ENCODE measurements at places on chromosomes 1 and 21. TPM values are rescaled to one million over a fixed set of nuclear protein-coding genes. Genes with fewer than 3 reads are reported as not detected.

The SEMA6C gene
- total RNA-seq: 2.5 TPM

The LZIC gene
- 35.1 TPM for total RNA-seq

The CFHR3 gene
- total RNA-seq: not detected

The GPR3 gene
- 0.93 TPM for total RNA-seq

The CYP4Z1 gene
- not detected for total RNA-seq

The SPATA1 gene
- total RNA-seq: 2.4 TPM

The KISS1 gene
- total RNA-seq: not detected

The TP73 gene
- 0.45 TPM for total RNA-seq

DNA sequence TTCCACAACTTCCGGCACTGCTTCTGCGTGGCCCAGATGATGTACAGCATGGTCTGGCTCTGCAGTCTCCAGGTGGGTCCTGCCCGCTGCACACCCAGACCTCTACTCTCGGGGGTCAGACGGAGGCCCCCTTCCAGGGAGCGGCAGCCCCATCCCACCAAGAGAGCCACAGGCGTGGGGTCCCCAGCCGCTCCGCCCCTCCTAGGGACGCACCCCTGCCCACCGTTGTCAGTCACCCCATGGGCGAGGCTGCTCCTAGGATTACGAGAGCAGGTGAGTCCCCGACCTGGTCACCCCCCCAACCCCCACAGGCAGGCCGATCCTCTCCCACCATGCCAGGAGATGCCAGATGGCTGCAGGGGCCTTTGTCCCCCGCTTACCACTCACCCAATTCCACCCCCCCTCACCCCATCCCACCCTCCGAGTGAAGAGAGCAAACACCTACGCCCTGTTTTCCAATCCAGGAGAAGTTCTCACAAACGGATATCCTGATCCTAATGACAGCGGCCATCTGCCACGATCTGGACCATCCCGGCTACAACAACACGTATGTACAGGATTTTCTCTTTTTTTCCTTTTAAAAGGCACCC, 107.0 kb downstream of the PDE9A start:
- no peaks in the 10 kb centered on the region for H3K4me1 ChIP-seq
- no peaks in the 10 kb centered on the region for H3K27me3 ChIP-seq
- H3K4me3 ChIP-seq: no peak overlapping the region
- no peak for DNase-seq
- H3K27ac ChIP-seq: no peak overlapping the region

GRCh38 chr1:61222240-61222639, 139.9 kb downstream of the NFIA start:
- no peaks in the 10 kb centered on the region for H3K4me1 ChIP-seq
- no peaks in the 10 kb centered on the region for H3K36me3 ChIP-seq

GRCh38 chr21:43864962-43865539, at the start of gene AGPAT3:
TSS of gene AGPAT3 (plus strand) at chr21:43865223. CDS start at chr21:43959682, 94,459 bp downstream.
- peak; percentile 40 for DNase-seq
- H3K27me3 ChIP-seq: no peaks in the 10 kb centered on the region
- H3K36me3 ChIP-seq: no peaks in the 10 kb centered on the region
- H3K4me1 ChIP-seq: peaks cover 18% of the 10 kb centered on the region
- H3K4me3 ChIP-seq: peak within 1 kb of the TSS; percentile 62
- H3K27ac ChIP-seq: peak within 1 kb of the TSS; percentile 72

- H3K36me3 ChIP-seq: no peaks in the 10 kb centered on the region
- no peak overlapping the region for H3K4me3 ChIP-seq
- H3K27me3 ChIP-seq: no peaks in the 10 kb centered on the region
- no peak overlapping the region for H3K27ac ChIP-seq
Observed at GRCh38 chr1:91650764-91651163, 150.1 kb downstream of the CDC7 start.

- DNase-seq: no peak
- no peaks in the 10 kb centered on the region for H3K27me3 ChIP-seq
- H3K27ac ChIP-seq: no peak overlapping the region
Observed at GRCh38 chr1:193437785-193438184, 251.4 kb upstream of the B3GALT2 start.

- H3K36me3 ChIP-seq: no peaks in the 10 kb centered on the region
- H3K27ac ChIP-seq: no peak overlapping the region
- H3K27me3 ChIP-seq: no peaks in the 10 kb centered on the region
- H3K4me1 ChIP-seq: no peaks in the 10 kb centered on the region
- H3K4me3 ChIP-seq: no peak overlapping the region
Observed at GRCh38 chr1:65494671-65495070, 74.2 kb downstream of the LEPR start.

DNA sequence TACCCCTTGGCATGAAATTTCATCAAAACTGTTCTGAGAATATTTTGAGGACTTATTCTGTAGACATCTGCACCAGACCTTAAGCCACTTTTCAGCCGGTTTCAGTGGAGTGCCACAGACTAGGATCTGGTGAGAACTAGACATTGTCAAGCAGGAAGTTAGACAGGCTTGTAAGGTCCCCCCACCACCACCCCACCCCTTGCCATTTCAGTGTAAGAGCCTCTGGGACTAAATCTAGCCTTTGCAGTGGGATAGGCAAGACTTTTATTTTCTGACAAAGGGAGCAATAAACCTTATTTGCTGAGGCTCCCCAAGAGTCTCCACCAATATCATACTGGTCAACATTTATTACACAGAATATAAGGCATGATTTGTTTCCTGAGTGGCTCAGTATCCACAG, 77.9 kb upstream of the EXO1 start:
- H3K36me3 ChIP-seq: no peaks in the 10 kb centered on the region
- no peak overlapping the region for H3K27ac ChIP-seq
- no peaks in the 10 kb centered on the region for H3K4me1 ChIP-seq
- no peaks in the 10 kb centered on the region for H3K27me3 ChIP-seq

DNA sequence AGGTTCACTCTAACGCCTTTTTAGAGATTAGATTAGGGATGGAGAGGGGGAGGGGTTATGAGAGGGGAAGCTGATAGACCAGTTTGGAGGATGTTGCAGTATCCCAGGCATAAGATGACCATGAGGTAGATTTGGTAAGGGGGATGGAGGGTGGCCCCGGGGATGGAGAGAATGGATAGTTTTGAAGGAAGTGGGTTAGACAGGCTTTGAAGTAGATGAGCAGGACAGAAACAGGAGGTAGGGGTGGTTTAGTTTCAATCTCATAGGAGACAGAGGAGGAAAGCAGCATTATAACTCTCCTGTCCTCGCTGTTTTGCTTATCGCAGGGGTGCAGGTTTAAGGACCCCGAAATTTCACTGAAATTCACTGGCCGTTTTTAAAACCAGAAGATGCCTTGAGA, 11.8 kb downstream of the UBIAD1 start:
- H3K4me1 ChIP-seq: peaks cover 73% of the 10 kb centered on the region
- H3K27ac ChIP-seq: peak overlapping the region; percentile 71
- H3K4me3 ChIP-seq: no peak overlapping the region
- H3K27me3 ChIP-seq: no peaks in the 10 kb centered on the region

DNA sequence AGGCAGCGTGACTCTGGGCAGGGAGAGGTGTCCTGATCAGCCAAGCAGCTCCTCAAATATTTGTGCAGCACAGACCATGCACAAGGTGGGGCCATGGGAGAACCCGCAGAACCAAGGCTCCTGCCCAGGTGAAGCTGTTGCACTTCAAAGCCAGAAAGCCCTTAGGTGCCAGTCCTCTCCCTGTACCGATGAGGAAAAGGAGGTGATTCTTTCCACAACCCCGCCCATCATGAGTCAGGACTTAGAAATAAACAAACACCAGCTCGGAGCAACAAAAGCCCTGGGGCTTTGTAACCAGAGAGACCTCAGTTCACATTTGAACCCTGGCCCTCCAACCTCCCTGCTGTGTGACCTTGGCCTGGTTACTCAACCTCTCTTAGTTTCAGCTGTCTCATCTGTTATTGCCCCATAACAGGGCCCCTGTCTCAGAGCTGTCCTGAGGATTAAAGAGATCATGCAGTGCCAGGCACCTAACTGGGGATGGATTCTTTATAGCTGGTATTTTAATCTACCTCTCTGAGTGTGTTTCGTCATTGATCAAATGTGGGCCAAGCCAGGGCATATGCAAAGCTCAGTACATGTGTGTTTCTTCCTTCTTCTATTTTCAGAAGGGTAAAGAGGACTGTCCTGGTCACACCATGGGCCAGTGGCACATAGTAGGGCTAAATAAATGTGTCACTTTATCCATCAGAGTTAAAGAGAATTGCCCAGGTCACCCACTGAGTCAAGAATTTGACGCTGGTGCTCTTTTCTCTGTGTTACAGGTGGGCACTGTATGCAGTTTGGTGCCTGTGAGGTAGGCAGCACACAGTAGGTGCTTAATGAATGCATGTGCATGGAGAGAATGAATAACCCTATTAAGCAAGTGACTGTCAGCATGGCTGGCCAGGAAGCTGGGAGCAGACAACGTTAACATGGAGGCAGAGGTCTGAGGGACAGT, 1.4 kb downstream of the LDLRAD1 start:
- no peaks in the 10 kb centered on the region for H3K36me3 ChIP-seq
- H3K4me3 ChIP-seq: no peak overlapping the region
- no peak for DNase-seq
- H3K4me1 ChIP-seq: no peaks in the 10 kb centered on the region

DNA sequence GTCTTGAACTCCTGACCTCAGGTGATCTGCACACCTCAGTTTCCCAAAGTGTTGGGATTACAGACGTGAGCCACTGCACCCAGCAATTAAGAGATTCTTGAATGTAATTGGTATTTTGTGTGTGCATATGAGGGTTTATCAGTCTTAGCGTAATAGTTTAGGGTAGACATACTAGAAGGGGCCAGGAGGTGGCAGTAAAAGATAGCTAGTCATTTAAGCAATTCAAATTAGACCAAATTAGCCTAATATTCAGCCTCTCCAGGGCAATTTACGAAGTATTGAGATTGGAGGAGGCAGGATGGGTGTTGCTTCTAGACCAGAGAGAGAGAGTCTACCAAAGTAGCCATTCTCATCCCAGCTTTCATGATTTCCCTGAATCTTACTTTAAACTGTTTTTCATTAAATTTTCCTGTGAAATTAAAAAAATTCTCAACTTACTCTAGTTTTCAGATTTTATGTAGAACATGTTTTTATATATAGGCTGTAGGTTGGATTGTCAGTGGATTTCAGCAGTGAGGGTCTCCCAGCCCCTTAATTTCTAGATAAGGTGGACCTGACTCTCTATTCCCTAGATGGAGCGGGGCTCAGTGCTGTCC, 119.7 kb downstream of the HHAT start:
- H3K36me3 ChIP-seq: no peaks in the 10 kb centered on the region
- no peak overlapping the region for H3K27ac ChIP-seq
- no peaks in the 10 kb centered on the region for H3K27me3 ChIP-seq
